Activated T-helper 1 cell treated with anti-CD3 and anti-CD28 coated beads, Interleukin-12 subunit alpha, Interleukin-12 subunit beta, Interleukin-2, Interleukin-4 antibody, amounts not matched to agents 30 ng/mL and 10 ng/mL and 1 ng/mL, durations not matched to agents 14 hours and 24 hours and 36 hours (primary cell): ENCODE measurements at places on chromosomes 16 and 17.
A peak's percentile ranks its signal among the peaks of the same experiment; 100 is the strongest.

DNA sequence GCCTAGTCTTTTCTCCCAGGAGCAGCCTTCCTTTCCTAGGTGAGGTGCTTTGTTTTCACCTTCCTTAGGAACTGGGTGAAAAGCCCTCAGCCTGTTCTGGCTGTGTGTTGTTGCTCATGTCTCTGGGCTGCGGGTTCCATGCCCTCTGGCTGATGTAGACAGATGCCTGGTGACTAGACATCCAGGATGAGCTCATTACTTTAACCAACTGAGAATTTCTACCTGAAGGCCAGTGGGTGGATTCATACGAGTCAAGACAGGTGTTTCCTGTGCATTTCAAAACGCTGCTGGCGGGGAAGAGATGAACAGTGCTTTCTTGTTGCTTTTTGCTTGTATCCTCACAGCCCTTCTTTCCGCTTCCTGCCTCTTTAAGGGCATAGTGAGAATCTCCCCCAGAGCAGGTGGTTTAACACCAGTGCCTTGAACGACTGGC, 22.3 kb downstream of the SAP30BP start:
- DNase-seq: peak; percentile 48

DNA sequence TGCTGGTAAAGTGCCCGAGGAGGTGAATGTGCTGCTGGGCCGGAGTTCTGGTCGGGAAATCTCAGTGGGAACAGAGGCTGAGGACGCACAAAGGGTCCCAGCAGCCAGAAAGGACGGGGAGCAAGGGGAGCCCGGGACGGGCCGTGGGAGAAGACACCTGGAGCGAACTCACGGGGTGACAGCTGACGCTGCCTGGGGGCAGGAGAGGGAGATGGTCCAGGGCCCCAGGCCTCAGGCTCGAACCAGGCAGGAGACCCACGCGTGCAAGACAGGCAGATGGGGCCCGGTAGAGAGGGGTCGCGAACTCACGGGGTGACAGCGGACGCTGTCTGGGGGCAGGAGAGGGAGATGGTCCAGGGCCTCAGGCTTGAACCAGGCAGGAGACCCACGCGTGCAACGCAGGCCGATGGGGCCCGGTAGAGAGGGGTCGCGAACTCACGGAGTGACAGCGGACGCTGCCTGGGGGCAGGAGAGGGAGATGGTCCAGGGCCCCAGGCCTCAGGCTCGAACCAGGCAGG, 72.9 kb downstream of the METRNL start:
- DNase-seq: no peak

- DNase-seq: no peak
These were observed 111.2 kb downstream of the SHISA9 start for GRCh38 chr16:13012601-13013000.

GRCh38 chr17:8249621-8250500, 772 bp downstream of the PFAS start:
- no peak for DNase-seq

- no peak for DNase-seq
These were observed 2.9 kb upstream of the ABCA10 start for GRCh38 chr17:69231521-69231920.

- DNase-seq: no peak
These were observed 39.4 kb upstream of the CACNG5 start for GRCh38 chr17:66795486-66795885.
